Transverse colon (tissue), 4 donors: ENCODE measurements at places on chromosomes 12 and 14.
A peak's percentile ranks its signal among the peaks of the same experiment; 100 is the strongest.

DNA sequence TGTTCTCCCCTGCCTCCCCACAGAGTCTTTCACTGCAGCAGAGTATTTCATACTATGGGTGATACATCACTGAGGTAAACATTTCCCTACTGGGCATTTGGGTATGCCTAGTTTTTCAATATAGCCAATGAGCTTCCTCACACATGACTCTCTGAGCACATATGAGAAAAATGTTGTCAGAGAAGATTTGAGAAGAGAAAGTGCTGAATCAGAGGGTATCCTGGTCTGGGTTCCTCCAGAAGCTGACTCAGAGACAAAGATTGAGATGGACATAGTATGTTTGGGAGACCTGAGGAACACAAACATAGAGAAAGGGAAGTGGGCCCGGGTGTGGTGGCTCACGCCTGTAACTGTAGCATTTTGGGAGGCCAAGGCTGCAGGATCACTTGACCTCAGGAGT, 12.6 kb downstream of the SLC8B1 start:
- no peaks in the 10 kb centered on the region for H3K27me3 ChIP-seq
- no peaks in the 10 kb centered on the region for H3K4me1 ChIP-seq
- no peak overlapping the region for H3K4me3 ChIP-seq
- no peak overlapping the region for H3K27ac ChIP-seq
- no peak for DNase-seq
- H3K36me3 ChIP-seq = no peaks in the 10 kb centered on the region

GRCh38 chr12:39638178-39638577, 18.6 kb upstream of the ABCD2 start:
- no peaks in the 10 kb centered on the region for H3K27me3 ChIP-seq
- H3K36me3 ChIP-seq = no peaks in the 10 kb centered on the region
- no peaks in the 10 kb centered on the region for H3K4me1 ChIP-seq
- H3K4me3 ChIP-seq = no peak overlapping the region
- DNase-seq = no peak
- H3K27ac ChIP-seq = no peak overlapping the region

GRCh38 chr12:55972042-55972441, 1.8 kb upstream of the RAB5B start:
- H3K4me3 ChIP-seq = no peak overlapping the region
- no peak for DNase-seq
- H3K36me3 ChIP-seq = no peaks in the 10 kb centered on the region
- peaks cover 33% of the 10 kb centered on the region for H3K4me1 ChIP-seq

DNA sequence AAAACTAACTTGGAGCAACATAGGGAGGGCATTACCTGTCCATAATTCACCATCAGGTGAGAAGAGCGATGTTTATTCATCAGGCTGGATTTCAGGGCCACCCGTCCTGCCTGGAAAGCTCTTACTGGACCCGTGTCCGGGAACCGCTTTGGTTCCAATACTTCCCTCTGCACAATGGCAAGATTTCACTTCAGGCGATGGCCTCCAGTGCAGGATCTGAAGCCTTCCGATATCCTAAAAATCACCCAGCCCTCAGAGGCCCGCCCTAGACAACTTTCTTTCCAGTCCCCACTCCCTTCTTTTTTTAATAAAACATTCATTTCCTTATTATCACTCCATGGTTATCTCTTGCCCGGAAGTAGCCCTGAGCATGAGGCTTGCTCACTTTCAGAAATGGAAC, 92.5 kb downstream of the BCL11B start:
- no peaks in the 10 kb centered on the region for H3K27me3 ChIP-seq
- DNase-seq = no peak
- no peaks in the 10 kb centered on the region for H3K4me1 ChIP-seq
- H3K27ac ChIP-seq = no peak overlapping the region

DNA sequence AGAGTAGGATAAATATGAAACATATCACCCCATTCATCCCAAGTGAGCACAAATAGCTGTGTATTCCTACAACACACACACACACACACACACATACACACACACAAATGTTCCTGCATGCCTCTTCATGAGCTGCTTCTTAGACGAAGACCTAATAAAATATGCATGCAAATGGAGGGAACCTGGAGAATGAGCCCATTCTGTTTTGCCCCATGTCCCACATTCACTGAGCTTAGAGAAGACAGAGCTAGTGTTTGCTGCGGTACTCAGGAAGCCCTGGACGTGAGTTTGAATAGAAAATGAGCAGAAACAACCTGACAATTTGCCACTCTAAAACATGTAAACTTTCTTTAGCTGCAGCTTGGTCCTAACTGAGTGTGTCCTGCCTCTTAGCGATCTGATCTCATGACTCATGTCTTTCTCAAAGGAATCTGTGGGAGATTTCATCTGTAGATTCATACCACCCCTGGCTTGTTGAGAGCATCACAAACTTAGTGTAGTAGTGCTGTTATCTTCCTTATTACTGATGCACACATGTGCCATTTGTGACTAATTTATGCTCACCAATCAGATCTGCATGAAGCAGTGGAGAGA, 86.8 kb downstream of the ITPR2 start:
- no peak overlapping the region for H3K4me3 ChIP-seq
- no peaks in the 10 kb centered on the region for H3K36me3 ChIP-seq
- peak overlapping the region; percentile 44 for H3K27ac ChIP-seq
- H3K4me1 ChIP-seq = peaks cover 43% of the 10 kb centered on the region
- no peak for DNase-seq
